ENCODE measurements at places on chromosomes 16 and 17.

DNA sequence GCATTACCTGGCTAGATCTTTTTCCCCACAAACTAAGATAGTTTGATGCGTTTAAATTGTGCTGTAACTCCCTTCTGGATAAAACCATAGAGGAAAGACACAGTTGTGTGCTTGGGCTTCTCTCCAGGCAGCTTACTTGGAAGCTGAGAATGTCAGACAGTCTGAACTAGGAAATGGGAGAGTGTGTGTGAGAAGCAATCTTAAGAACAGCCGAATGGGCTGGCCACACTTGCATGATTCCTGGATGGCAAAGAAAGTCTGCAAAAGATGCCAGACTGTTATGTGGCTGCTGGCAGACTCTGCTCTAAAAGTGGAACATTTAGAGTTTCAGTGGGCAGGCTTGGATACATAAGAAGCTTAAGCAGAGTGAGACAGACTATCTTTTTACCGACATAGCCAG lies 384.3 kb upstream of the PSMD7 start:
- no peak for DNase-seq

- DNase-seq = no peak
Observed at GRCh38 chr16:85871756-85872155, 27.2 kb upstream of the IRF8 start.

GRCh38 chr17:50285941-50286340 lies 11.7 kb downstream of the TMEM92 start:
- DNase-seq = no peak

DNA sequence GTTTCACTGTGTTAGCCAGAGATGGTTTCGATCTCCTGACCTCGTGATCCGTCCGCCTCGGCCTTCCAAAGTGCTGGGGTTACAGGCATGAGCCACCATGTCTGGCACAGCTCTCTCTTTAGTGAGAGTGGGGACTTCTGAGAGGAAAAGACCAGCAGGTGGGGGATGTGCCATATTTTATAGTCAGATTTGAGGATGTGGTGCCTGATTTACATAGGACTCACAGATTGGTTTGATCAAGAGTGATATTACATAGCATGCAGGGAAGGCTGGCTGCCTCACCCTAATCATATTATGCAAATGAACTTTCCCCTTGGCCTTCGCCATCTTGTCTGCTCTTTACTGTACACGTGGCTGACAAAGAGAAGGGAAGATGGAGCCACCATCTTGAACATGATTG lies 28.1 kb upstream of the MAPK3 start:
- no peak for DNase-seq

- no peak for DNase-seq
Observed at GRCh38 chr16:19701091-19701490, 16.9 kb downstream of the KNOP1 start.

- no peak for DNase-seq
Observed at GRCh38 chr16:6645768-6646568, 686.7 kb upstream of the RBFOX1 start.

All from activated naive CD8-positive, alpha-beta T cell treated with anti-CD3 and anti-CD28 coated beads, Interleukin-2, amount 50 U/mL, for 16 hours (primary cell).